ENCODE measurements at places on chromosomes 2 and 18.
A peak's percentile ranks its signal among the peaks of the same experiment; 100 is the strongest.

GRCh38 chr18:27845897-27846296 lies 331.0 kb downstream of the CDH2 start:
- no peak for DNase-seq

DNA sequence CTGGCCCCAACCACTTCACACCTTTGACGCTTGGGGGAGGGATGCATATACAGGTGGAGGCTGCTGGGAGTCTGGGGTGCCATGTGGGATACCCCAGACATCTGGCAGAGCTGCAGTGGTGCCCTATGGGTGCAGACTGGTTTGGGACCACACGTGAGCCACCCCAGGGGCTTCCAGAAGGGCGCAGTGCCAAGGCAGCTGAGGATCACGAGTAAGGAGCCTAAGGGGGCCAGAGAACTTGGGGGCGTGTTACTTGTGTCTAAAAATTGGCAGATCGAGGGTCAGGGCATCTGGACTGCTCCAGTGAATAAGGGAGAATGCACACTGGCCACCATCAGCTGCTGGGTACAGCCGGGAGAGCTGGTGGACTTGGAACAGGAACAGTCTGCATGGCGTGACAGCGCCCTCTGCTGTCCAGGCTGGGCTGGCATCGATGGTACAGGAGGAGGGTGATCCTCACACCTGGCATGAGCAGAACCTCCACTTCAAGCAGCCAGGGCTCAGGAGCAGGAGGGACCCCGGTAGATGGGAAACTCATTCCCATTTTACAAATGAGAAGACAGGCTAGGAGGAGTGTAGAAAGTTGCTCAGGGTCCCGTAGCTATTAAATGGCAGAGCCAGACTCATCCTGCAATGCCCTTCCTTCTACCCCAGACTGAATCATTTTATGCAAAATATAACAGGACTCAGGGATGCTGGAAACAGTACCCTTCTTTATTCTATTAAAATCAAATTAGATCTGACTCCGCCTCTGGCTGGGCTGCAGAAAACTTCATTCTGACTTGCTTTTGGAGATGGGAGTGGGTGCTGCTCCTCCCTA lies 60.4 kb downstream of the ATOH8 start:
- DNase-seq = peak; percentile 77

GRCh38 chr2:218125095-218125494 lies 733 bp upstream of the CXCR2 start:
- no peak for DNase-seq

DNA sequence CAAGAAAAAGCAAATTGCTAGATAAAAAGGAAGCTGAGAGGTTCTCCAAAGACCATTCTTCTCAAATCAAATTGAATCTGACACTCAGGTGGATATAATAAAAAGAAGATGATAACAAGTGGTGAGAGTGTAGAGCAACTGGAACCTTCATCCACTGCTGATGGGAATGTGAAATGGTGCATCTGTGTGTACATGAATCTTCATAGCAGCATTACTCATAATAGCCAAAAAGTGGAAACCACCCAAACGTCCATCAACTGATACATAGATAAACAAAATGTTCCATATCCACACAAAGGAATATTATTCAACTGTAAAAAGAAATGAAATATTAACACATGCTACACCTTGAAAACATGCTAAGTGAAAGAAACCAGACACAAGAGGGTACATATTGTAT lies 357.2 kb upstream of the EPHA4 start:
- DNase-seq = no peak

DNA sequence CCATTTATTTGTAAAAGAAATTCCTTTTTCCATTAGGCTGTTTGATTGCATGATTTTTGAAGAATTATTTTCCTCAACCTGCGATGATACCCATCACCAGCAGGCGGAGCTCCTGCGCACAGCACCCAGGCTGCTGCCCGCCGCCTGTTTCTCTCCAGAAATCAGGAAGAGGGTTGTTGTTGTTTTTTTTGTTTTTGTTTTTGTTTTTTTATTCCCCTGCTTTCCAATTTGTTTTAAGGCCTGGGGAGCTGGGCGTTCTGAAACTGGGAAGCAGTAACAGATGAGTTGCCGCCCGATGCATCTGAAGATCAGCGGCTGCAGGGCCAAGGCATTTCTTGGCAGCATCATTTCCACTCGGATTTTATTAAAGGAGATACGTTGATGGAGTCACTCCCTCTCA lies 132.1 kb downstream of the MBP start:
- peak; percentile 55 for DNase-seq

DNA sequence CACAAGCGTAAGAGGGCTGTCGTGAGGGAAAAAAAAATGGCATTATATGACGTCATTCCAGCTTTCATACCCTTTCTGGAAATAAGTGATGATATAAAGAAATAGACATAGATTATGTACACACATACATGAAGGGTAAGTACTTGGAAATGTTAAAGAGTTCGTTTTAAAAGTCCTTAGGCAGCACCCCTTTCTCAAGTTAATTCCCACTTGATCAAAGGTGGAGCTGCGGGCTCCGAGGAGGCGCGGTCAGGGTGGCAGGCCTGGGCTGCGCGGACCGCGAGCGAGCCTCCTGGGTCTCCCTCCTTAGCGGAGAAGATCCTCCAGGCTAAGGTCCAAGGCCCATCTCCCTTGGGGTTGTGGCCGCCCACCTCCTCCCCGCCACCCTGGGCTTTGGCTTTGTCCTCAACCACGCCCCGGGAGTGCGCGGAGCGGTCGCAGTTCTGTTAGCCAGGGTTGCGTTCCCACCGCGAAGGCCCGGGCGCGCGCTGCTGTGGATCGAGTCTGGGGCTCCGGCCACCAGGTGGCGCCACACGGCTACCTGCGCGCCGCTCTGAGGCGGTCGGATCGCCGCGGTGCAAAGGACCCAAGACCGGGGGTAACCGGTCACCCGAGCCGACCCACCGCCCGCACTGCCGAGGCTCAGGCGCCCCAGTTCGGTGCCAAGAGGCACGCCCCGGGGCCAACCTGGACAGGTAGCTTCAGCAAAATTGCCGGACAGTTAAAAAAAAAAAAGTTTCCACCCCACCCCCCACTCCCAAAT lies 66.8 kb downstream of the HNRNPLL start:
- peak; percentile 81 for DNase-seq

DNA sequence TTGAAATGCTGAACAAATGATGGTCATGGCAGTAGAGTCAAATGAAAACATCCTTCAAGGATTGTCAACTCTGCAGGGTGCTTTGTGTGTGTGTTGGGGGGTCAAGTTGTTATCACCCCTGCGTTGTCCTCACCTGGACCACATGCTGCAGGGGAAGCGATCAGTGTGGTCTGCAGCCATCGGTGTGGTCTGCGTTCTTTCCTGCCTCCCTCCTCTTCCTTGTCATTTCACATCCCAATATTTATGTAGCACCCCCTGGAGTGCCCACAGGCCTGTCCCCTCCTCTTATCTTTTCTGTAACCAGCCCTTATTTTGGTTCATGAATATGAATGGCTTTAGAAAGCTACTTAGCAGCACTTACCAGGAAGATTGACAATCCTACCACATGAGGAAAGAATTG lies 38.9 kb downstream of the UGP2 start:
- DNase-seq = no peak

DNA sequence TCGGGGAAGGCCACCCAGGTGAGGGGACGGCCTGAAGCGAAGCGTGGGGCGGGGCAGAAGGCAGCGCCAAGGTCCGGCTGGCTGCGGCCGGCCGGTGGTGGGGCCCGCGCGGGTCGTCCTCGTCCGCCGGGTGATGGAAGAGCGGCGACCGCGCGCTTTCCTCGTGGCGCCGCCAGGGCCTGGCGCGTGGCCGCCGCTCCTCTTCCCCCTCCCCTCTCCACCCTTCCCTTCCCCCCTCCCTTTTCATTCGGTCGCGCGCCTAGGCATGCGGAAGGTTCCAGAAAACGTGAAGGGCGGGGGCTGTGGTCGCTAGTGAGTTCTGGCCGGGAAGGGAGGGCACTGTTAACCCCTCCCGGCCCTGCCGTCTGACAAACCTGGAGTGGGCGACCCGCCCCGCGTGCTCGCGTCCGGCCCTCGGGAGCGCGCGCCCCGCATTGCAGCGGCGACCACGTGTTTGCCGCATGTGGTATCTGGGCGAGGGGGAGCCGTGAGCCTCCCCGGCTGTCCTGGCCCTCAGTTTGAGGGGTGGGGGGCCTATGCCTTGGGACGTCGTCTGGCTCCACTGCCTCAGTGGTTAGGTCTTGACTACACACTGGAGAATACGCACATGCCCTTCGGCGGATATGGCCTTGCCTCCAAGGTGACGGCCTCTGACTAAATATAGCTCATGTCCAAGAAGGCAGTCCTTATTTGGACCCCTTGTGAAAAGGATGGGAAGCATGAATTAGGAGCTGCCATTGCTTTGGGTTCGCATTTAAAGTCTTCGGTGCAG lies 579 bp downstream of the MAT2A start:
- DNase-seq = peak; percentile 77

All from CD4-positive, alpha-beta T cell treated with Interleukin-12 subunit alpha and Interleukin-12 subunit beta, for 1 hour (primary cell).